Uterus (tissue), 4 donors: ENCODE measurements at places on chromosomes 2 and 18. TPM values are rescaled to one million over a fixed set of nuclear protein-coding genes. Genes with fewer than 3 reads are reported as not detected.

The KCNF1 gene
- total RNA-seq = not detected

The HOXD9 gene
- 70.8 TPM for total RNA-seq

The NGEF gene
- 3.6 TPM for total RNA-seq

The SCN9A gene
- 14.2 TPM for total RNA-seq

The CHRND gene
- not detected for total RNA-seq

The ADGRF3 gene
- not detected for total RNA-seq

The MCFD2 gene
- total RNA-seq = 88.5 TPM

The ASTL gene
- total RNA-seq = not detected

The PRSS56 gene
- not detected for total RNA-seq

The RALBP1 gene
- 67.8 TPM for total RNA-seq

The BCL2 gene
- 61.1 TPM for total RNA-seq

The CDH19 gene
- 4.1 TPM for total RNA-seq

The FOXD4L1 gene
- not detected for total RNA-seq

The SLC14A1 gene
- not detected for total RNA-seq

The OTOF gene
- 0.21 TPM for total RNA-seq

The ZNF385B gene
- 0.41 TPM for total RNA-seq

The KCNE4 gene
- 38.4 TPM for total RNA-seq

The CNTNAP5 gene
- total RNA-seq = 1.4 TPM

The NYAP2 gene
- total RNA-seq = 0.14 TPM

The IL1F10 gene
- not detected for total RNA-seq

The TRIM54 gene
- total RNA-seq = 5.0 TPM

The NCK2 gene
- 47.5 TPM for total RNA-seq

The UGT1A10 gene
- total RNA-seq = not detected

The SFT2D3 gene
- total RNA-seq = 27.2 TPM

The ANKRD62 gene
- total RNA-seq = not detected

The SUMO1 gene
- 136 TPM for total RNA-seq

The NPAS2 gene
- 5.6 TPM for total RNA-seq

The APOB gene
- total RNA-seq = 0.41 TPM

The LIPG gene
- total RNA-seq = 8.0 TPM

The TMEM178A gene
- not detected for total RNA-seq

The FLACC1 gene
- 2.0 TPM for total RNA-seq

The LINC00305 gene
- total RNA-seq = not detected

The MREG gene
- 2.9 TPM for total RNA-seq

The DPYSL5 gene
- total RNA-seq = not detected

The UGT1A3 gene
- total RNA-seq = not detected

The PPP1R1C gene
- total RNA-seq = 27.4 TPM

The RUFY4 gene
- total RNA-seq = not detected

The TUBB8B gene
- not detected for total RNA-seq
